ENCODE measurements at places on chromosomes 16 and 17.

- DNase-seq = no peak
These were observed 9.8 kb downstream of the CRK start for GRCh38 chr17:1446201-1446600.

GRCh38 chr17:41463746-41464145 lies 3.4 kb downstream of the KRT32 start:
- no peak for DNase-seq

GRCh38 chr17:52035336-52035915 lies 123.1 kb downstream of the CA10 start:
- DNase-seq = no peak

- no peak for DNase-seq
These were observed 360.3 kb upstream of the ERCC4 start for GRCh38 chr16:13559624-13560023.

DNA sequence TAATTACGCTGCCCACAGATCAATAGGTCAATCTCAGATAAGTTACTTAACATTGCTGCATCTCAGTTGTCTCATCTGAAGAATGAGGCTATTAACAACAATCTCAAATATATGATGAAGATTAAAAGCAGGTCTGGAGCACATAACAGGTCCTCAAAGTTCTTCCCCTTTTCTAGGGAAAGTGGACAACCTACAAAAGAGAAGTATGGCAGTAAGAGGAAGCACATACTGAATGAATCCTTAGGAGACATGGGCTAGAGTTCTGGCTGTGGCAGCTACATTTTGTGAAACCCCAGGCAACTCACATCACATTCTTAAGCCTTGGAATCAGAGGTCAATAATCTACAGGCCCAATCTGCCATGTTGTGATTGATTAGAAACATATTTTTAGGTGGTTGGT lies 180.6 kb downstream of the PCTP start:
- no peak for DNase-seq

All from nephron progenitor cell (in vitro differentiated cells).